ENCODE measurements at places on chromosomes 12 and 14. TPM values are rescaled to one million over a fixed set of nuclear protein-coding genes. Genes with fewer than 3 reads are reported as not detected.

CLECL1 gene
- not detected for polyA plus RNA-seq

NYNRIN gene
- polyA plus RNA-seq: 26.1 TPM

RNASE3 gene
- polyA plus RNA-seq: not detected

GRCh38 chr12:113818833-113819232 is 147.3 kb downstream of the RBM19 start:
- no peak for DNase-seq

DNA sequence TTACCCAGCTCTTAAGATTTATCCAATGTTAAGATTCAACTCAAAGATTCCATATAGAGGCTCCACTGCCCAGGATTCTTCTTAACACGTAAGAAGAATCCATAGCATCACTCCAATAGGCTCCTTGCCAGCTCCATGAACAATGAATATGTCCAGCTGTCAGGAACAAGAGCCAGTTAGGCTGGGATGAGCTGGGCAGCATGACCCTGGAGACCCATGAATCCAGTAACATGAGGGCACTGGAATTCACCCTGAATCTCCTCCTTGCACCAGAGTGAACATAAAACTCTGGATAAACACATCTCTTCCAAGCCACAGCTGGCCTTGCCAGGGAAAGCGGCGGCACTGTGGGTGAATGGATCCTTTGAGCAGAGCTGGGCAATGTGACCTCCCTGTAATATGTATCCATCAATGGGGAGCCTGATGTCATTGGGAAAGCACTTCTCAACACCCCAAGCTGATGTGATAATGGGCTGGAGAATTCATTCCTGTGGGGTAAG is 24.4 kb upstream of the TC2N start:
- no peak for DNase-seq

GRCh38 chr12:2215709-2216560 is 163.1 kb downstream of the CACNA1C start:
- no peak for DNase-seq

- DNase-seq: no peak
These were observed 145.3 kb downstream of the TTLL5 start for GRCh38 chr14:75806352-75806832.

DNA sequence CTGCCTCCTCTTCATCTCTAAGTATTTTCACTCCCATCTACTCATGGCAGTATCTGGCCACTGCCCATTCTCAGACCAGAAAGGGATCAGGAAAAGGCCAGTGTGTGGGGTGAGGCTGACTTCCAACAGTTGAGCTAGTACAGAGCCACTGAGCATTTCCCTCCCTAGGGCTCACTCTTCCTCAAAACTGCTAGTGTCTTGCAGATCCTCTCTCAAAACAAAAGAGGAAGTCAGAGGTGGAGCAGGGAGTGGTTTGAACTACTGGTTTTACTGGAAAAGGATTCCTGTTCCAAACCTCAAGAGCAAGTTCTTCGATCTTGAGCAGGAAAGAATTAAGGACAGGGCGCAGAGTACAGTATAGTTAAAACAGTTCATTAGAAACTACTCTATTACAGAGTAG is 11.7 kb upstream of the RNASE10 start:
- no peak for DNase-seq

DNA sequence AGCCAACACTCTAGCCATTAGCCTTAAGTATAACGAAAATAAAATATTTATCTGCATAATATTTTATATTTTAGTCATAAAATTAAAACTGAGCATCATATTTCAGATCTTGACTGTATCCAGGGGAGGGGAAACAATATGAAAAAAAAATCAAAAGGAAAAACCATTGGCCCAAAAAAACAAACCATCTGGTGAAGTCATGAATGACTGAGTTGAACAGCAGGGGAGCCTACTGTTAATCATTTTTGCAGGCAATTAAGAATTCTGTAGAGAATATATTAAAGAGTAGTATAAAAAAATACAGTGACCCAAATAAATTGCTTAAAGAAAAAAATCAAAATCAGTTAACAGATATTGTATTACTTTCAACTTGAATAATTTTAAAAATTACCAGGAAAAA is 224.8 kb downstream of the C12orf50 start:
- no peak for DNase-seq

- no peak for DNase-seq
These were observed 37.6 kb downstream of the SPATA7 start for GRCh38 chr14:88422919-88423650.

- no peak for DNase-seq
These were observed 57.6 kb upstream of the CNTN1 start for GRCh38 chr12:40634517-40635131.

DNA sequence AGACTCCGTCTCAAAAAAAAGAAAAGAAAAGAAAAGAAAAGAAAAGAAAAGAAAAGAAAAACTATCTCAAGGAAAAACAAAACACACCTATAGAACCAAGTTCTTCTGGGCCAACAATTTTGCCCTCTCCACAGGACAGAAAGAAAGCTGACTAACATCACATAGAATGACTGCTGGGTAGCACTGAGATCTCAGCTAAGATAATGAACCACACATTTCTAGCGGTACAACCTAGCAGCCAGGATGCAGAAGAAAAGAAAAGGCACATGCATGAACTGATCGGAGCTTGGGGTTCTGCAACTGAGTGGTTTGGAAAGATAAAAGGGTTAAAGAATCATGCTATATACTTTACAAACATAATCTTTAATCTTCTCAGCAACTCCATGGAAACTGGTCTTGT is 19.5 kb downstream of the TMED10 start:
- no peak for DNase-seq

- DNase-seq: no peak
These were observed 164.6 kb downstream of the SLC15A5 start for GRCh38 chr12:16112612-16113560.

Measured in muscle of arm (tissue), 14 donors.